Thoracic aorta endothelial cell (primary cell): ENCODE measurements at places on chromosomes 11 and 22. TPM values are rescaled to one million over a fixed set of nuclear protein-coding genes. Genes with fewer than 3 reads are reported as not detected.

The BRSK2 gene
- total RNA-seq: 0.36 and 0.53 TPM in 2 replicates

The GGTLC3 gene
- not detected in 2 replicates for total RNA-seq

The RTN4R gene
- 0.27 and 1.1 TPM in 2 replicates for total RNA-seq

The SMTNL1 gene
- total RNA-seq: not detected in 2 replicates

The OR2AT4 gene
- total RNA-seq: not detected in 2 replicates

The SIAE gene
- 18.2 and 20.4 TPM in 2 replicates for total RNA-seq

The OR2AG2 gene
- total RNA-seq: 0.27 and 0.43 TPM in 2 replicates

The RAG1 gene
- 1.7 and 1.9 TPM in 2 replicates for total RNA-seq

The POU2AF2 gene
- not detected in 2 replicates for total RNA-seq

The CD3D gene
- total RNA-seq: not detected in 2 replicates

The HBG1 gene
- total RNA-seq: not detected in 2 replicates

The EEF1G gene
- total RNA-seq: 1,113 and 1,272 TPM in 2 replicates

The OR51B5 gene
- not detected in 2 replicates for total RNA-seq

The SPON1 gene
- total RNA-seq: not detected in 2 replicates

The CCDC15 gene
- 6.6 and 7.7 TPM in 2 replicates for total RNA-seq

The BIK gene
- total RNA-seq: 0.27 and 0.86 TPM in 2 replicates
